Right lobe of liver (tissue), 6 donors: ENCODE measurements at places on chromosomes 4 and X. TPM values are rescaled to one million over a fixed set of nuclear protein-coding genes. Genes with fewer than 3 reads are reported as not detected.

Gene ARR3
- total RNA-seq, result not detected

DNA sequence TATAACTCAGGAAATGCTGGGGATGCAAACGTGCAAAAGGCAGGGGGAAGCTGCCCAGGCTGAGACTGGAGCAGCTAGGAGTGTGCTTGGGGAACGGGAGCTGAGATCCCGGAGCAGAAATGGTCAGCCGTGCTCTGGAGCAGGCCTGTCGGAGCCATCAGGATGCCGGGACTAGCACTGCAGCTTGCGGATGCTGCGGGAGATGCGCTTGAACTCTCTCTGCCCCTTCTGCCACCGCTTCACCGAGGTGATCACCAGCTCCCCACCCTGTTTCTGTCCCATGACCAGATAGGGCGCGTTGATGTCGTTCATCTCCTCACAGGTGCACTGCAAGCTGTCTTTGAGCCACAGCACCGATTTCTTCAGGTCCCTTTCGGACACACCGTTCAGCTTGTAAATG, 7.6 kb downstream of the SFRP2 start:
- no peak for DNase-seq

DNA sequence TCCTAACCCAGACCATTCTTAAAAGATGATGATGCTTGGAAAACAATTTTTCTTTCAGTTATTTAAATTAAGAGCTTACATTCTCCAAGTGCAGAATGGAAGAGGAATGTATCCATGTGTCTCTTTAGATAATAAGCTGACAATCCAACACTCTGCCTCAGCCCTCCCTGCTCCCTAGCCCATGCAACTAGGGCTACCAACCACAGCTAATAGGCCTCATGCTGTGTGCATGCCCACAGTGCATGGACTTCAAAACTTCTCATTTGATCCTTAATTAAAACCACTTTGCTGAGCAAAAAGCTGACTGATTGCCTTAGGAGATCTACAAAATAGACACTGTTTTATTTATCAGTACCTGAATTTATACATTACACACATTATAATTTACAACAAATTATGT, 473.9 kb downstream of the GALNTL6 start:
- DNase-seq, result no peak

Gene CFAP99
- total RNA-seq, result 0.46 TPM

GRCh38 chr4:1170156-1170975, 2.0 kb downstream of the SPON2 start:
- no peak for DNase-seq

DNA sequence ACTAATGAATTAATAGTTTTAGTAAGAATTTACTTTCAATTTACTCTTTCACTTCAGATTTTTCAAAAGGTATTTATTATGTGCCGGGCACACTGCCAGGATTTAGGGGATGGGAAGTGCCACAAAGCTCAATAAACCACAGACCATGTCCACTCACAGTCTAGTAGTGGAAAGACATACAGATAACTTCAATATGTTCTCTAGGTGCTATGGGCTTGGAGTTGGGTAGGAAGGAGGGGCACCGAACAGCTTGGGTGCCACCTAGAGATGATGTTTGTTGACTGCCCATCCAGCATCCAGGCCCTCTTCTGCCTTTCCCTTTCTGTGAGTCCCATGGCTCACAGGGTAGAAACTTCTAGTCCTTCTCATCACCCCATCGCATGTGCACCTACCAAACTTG, 17.8 kb downstream of the MFAP3L start:
- DNase-seq, result no peak

Gene MXRA5
- 2.8 TPM for total RNA-seq
